ENCODE measurements at places on chromosomes 12 and 14.
A peak's percentile ranks its signal among the peaks of the same experiment; 100 is the strongest.

- DNase-seq = no peak
Observed at GRCh38 chr14:71703477-71703876, 228.8 kb upstream of the RGS6 start.

DNA sequence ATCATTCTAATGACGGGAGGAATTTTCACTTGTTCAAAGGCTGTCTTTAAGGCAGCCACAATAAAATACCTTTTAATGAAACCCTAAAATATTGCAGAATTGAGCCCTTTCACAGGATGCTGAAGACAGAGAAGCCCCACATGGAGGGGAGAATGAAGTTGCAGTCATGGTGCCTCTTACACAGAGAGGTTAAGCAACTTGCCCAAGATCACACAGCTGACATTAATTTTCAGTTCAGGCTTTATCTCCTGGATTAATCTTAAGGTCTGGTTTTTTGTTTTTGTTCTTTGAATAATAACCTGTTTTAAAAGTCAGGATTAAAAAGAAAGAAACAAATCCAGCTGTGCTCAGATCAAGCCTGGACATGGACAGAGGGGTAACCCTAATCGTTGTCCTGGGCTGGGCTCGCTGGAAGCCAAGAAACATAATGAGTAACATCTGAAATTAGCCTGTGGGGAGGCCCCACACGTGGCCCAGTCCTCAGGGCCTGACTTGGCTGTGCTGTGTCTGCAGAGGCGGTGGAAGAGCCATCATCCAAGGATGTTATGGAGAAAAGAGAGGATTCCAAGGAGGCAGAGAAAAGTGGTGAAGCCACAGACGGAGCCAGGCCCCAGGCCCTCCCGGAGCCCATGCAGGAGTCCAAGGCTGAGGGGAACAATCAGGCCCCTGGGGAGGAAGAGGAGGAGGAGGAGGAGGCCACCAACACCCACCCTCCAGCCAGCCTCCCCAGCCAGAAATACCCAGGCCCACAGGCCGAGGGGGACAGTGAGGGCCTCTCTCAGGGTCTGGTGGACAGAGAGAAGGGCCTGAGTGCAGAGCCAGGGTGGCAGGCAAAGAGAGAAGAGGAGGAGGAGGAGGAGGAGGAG lies 8.0 kb downstream of the CHGA start:
- DNase-seq = no peak

DNA sequence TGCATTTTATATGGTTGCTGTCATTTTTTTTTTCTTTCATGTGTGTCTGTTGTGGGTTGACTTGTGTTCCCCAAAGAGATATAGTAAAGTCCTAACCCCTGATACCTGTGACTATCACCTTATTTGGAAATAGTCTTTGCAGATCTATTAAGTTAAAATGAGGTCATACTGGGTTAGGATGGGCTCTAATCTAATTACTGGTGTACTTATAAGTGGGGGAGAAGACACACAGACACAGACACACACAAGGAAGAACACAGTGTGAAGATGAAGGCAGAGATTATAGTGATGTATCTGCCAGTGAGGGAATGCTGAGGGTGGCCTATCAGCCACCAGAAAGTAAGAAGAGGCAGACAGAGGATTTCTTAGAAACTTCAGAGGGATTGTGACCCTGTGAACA lies 318.4 kb upstream of the ATP2B1 start:
- DNase-seq = no peak

DNA sequence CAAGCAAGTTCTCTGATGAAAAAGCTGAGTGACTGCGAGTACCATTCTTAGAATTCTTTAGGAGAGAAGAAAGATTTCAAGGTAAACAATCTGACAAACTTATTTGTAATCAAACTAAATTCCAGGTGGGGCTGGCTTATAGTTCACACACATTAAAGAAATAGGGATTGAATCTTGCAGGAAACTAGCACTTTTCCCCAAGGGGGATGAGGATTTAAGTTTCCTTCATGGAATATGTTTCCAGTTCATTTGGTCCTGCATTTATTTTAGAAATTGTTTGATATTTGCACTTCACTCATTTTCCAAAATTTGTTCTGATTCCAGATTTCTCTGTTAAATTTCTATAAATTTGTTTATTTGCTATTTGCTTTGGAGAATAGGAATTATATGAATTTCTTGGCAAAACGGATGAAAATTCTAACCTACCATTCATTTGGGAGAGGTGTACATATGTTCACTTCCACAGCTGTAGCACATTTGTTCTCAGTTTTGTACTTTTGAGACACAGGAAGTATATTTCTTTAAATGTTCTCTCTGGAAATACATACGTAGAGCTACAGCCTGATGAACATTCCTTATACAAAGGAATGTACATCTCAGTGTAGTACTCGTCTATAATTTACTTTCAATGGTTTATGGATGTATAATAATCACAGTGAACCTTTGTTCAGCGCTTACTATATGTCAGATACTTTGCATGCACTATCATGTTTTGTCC lies 145.5 kb downstream of the AKAP6 start:
- DNase-seq = no peak

DNA sequence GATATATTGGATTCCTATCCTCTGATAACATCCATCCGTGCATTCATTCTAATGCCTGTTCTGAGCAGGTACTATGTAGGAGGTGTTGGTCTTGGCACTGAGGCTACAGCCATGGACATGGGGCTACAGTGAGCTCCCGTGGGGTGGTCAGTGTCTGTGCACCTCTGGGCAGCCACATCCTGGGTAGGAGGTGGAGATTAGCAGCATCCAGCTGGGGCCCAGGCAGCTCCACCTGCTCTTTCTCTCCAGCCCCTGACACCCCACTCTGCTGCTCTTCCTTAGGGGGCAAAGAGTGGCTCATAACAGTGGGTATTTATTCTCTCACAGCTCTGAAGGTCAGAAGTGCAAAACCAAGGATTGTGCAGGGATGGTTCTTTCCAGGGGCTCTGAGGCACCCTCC lies 292.0 kb upstream of the SFSWAP start:
- DNase-seq = no peak

DNA sequence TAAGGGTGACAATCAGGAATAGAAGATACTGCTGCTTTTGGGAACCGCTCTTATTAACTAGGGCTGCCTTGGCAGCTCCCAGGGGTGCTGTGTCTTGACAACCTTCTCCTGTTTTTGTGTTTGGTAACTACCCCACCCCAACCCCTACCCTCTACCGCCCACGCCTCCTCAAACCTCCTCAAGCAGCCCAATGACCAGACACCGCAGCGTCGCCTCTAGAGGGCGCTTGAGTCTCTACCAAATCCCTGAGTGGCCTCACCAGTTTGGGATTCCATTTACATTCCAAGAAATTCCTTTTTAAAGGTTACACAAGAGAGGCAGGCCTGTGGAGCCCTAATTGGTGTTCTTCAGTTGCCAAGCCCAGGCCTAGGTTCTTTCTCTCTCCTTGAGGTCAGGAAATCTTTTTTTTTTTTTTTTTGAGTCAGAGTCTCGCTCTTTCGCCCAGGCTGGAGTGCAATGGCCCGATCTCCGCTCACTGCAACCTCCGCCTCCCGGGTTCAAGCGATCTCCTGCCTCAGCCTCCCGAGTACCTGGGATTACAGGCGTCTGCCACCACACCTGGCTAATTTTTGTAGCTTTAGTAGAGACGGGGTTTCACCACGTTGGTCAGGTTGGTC lies 72.4 kb upstream of the USP44 start:
- peak; percentile 27 for DNase-seq

- DNase-seq = peak; percentile 62
Observed at GRCh38 chr14:20624495-20625070, 16.9 kb downstream of the OR6S1 start.

- no peak for DNase-seq
Observed at GRCh38 chr14:65214741-65215140, 112.4 kb upstream of the MAX start.

- no peak for DNase-seq
Observed at GRCh38 chr12:45276154-45276755, 60.4 kb downstream of the ANO6 start.

GRCh38 chr14:76090616-76091391 lies 60.9 kb upstream of the GPATCH2L start:
- peak; percentile 32 for DNase-seq

DNA sequence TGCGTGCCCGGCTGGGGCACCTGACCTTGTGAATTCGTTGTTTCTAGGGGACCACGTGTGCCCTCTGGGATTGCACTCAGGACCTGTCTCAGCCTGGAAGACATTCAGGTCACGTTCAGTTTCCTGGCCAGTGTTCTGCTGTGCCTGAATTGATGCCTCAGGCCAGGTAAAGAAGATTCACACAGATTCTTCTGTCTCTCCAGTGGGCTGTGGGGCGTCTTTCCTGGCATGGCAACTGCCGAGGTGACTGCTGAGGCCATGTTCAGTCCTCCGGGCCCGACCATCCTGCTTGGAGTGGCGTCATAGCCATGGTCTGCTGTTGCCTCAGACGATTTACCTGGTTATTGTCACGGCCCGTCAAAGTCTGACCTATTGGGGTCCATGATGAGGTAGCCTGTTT lies 13.5 kb downstream of the ZNF605 start:
- no peak for DNase-seq

DNA sequence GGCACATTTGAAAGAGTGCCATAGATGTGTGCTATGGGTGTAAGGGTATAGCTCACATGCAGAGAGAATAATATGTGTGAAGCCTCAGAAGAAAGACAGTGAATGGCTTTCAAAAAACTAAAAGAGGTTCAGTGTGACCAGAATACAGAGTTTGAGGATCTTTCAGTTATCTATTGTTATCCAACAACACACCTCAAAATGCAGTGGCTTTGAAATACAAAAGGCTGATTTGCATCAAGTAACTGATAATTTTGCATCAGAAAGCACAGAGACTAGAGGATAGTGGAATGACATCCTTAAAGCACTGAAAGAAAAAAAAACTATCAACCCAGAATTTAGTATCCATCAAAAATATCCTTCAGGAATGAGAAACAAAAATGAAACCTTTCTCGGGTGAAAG lies 131.6 kb upstream of the IGF1 start:
- DNase-seq = no peak
